Fibroblast of the conjunctiva (primary cell): ENCODE measurements at places on chromosomes 1 and 21.

DNA sequence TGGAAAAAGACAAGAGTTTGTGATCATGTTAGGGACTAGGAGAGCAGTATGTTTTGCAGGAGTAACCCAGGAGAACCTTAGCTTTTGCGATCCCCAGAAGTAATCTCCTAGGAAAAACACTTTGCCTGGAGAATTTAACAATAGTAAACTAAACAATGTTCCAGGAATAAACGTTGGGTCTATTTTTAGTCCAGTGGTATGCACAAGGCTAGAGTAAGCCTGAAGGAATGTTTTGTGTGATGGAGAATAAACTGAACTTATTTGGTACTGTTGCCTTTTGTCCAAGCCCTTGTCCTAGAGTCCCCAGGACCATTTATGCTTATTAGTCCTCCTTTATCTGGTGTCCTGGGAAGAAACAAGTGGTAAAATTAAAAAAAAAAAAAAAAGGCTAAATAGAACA lies 28.7 kb upstream of the RGS5 start:
- peak; percentile 17 for DNase-seq

GRCh38 chr1:227449741-227450441 lies 113.5 kb upstream of the ZNF678 start:
- DNase-seq = no peak

- no peak for DNase-seq
Observed at GRCh38 chr1:22383526-22384294, 67.9 kb upstream of the ZBTB40 start.

- DNase-seq = no peak
Observed at GRCh38 chr1:54681358-54681757, 34.3 kb upstream of the TTC4 start.

GRCh38 chr21:15240848-15241247 lies 176.0 kb upstream of the NRIP1 start:
- no peak for DNase-seq

GRCh38 chr1:219871427-219872057 lies 56.8 kb downstream of the SLC30A10 start:
- no peak for DNase-seq

DNA sequence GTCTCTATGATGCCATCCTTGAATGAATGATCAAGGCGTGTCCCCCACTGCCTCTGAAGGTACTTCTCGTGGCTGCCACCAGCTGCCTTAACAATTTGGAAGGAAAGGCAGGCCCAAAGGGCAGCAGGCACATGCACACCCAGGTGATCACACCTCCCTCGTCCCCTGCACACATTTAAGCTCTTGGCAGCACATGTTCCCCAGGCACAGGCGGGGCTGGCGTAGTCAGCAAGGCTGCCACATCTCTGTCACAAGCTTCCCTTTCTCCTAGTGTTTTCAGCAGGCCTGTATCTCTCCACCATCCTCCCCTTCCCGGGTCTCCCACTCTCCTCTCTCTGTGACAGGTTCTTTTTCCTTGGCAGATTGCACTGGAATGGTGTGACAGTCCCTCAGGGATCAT lies 111.9 kb downstream of the CACNA1E start:
- no peak for DNase-seq
